ENCODE measurements at places on chromosomes 12 and 14.

GRCh38 chr12:101670007-101670671 lies 27.3 kb upstream of the CHPT1 start:
- peak; percentile 15 for DNase-seq

DNA sequence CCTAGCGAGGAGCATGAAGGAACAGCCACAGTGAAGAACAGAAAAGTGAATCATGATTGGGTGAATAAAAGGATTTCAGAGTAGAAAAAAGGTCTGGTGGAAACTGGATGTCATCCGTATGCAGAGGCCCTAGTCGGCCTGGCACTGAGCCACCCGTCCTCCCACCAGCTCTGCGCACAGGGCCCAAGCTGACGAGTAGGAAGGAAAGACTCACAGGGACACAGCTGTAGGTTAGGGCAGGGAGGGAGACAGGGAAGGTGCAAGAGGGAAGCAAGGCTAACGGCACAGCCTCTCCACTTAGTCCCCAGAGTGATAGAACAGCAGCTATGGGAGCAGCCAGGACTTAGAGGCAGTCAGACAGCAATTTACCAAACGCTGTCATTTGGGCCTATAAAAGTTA lies 112.6 kb downstream of the KCNK10 start:
- no peak for DNase-seq

DNA sequence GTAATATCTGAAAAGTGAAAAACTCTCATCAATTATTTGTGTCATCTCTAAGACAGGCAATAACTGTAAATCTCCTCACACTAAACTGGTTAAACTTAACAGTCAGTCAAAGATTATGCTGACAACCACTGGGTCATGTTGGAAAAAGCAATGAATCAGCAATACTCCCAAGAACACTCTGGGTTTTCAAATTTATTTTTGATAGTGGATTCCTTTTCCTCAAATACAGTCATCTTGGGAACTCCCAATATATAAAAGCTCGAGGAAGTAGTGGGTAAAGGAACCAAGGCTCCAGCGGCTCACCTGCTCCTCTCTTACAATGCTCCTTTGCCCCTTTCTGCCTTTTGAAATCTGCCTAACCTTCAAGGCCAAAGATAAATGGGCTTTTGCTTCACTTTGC lies 70.0 kb downstream of the ARMH4 start:
- no peak for DNase-seq

DNA sequence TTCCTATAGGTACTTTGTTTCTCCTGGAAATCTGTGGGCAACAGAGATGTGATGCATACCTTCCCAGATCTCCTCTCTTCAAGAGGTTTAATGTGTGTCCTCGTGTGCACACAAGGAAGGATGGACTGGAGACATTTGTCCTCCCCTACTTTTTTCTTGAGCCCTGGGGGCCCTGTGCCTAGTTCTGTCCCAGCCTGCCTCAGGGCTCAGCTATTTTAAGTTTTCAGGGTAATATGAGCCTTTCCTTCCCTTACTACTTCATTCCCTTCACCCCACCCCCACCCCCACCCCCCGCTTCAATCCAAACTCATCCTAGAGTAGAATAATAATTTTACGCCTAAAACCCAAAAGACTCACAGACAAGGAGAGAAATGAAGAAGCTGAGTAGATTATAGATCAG lies 446 bp downstream of the STAC3 start:
- no peak for DNase-seq

GRCh38 chr14:68840454-68840853 lies 47.6 kb upstream of the ZFP36L1 start:
- DNase-seq = no peak

GRCh38 chr12:95989504-95990123 lies 6.5 kb downstream of the HAL start:
- no peak for DNase-seq

DNA sequence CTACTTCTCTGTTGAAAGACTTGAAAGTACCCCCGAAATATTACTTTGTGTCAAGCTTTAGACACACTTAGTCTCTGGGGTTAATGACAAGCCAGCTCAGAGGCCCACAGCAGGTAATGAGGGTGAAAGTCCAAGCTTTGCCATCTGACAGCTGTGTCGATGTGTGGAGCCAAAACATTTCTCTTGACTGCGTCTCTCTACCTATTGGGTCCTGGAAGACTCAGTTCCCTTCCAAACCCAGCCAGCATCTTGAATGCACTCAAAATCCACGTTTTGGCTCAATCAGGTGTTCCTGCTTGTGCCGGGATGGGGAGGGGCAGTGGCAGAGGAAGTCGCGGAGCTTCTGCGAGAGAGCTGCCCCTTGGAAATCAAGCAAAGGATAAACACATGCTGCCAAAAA lies 3.2 kb downstream of the PLXNC1 start:
- no peak for DNase-seq

- no peak for DNase-seq
Observed at GRCh38 chr12:132439333-132439904, 50.5 kb upstream of the FBRSL1 start.

DNA sequence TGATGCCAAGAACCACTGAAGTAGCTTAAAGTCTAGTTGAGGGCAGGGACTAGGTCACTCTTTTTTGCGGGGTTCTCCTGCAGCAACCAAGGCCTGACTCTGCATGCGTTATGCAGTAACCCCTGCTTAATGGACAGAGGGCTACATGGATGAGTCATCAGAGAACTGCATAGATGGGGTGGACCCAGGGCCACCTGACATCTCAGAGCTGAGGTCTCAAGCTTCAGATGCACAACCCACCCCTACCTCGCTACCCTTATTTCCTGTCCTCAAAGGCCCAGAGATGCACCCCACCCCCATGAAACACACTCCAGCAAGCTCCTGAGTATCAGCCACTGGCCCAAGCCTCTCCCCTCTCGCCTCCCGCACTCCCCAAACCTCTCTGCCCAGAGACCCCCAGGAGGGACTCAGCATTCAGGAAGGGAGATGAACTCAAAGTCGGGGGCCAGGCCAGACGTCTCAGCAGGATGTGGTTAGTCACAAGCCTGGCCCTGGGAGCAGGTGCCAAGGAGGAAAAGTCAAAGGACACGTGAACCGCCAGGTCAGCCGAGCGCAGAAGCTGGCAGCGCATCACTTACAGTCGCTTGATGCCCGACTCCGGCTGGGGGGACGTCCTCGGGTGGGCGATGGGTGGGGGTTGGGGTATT lies 25.8 kb downstream of the SNRNP35 start:
- DNase-seq = no peak

DNA sequence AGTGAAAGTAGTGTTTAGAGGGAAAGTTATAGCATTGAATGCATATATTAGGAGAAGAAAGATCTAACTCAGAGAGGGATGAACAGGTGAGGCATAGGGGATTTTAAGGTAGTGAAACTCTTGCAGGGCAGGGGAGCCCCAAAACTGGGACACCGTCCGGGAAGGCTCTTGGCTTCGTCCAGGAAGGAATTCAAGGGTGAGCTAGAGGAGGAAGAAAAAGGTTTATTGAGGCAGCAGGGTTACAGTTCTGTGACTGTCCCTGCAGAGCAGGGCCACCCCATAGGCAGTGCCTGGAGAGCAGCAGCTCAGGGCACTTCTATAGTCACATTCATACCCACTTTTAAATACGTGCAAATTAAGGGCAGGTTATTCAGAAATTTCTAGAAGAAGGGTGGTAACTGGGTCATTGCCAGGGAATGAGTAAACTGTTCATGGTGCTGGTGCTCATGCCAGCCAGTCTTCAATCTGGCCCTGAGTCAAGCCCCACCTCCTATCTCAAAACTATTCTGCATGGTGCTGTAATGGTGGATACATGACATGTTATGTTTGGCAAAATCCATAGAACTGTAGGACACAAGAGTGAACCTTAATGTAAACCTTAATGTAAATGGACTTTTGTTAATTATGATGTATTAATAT lies 1.2 kb upstream of the OAS1 start:
- DNase-seq = no peak

- DNase-seq = no peak
Observed at GRCh38 chr14:49598189-49598484, 603 bp upstream of the LRR1 start.

- DNase-seq = no peak
Observed at GRCh38 chr14:100864960-100865681, 38.4 kb downstream of the RTL1 start.

DNA sequence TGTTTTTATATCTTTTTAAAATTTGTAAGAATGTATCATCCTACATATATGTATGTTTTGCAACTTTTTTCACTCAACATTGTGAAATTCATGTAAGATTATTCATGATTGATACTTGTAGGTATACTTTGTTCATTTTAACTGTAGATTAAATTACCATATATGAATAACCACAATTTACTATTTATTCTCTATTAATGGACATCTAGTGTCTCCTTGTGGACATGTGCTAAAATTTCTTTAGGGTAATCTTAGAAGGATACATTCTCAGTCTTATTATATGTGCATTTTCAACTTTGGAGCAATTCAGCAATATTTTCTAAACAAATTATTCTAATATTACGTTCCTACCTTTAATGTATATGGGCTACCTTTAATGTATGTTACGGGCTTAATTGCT lies 192.4 kb downstream of the FUT8 start:
- no peak for DNase-seq

DNA sequence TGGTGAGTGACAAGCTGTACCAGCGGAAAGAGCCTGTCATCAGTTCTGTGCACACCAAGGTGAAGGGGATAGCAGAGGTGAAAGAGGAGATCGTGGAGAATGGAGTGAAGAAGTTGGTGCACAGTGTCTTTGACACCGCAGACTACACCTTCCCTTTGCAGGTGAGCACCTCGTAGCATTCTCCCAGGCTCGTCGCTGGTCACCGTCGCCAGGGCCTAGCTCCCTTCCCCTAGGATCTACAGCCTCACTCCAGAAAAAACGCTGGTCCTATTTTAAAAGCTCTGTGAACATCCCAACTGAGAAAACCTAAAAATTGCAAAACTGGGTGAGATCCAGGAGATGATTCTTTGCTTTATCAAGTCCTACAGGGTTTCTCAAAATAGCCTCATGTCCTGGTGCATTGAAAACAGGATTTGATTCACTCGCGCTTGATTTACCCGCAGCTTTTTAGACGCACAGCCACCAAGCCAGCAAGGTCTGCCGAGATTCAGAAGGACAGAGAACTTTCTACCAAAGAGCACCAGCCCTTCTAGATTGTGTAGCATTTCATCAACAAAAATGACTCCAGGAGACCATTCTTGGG lies 22.2 kb downstream of the P2RX7 start:
- DNase-seq = no peak

GRCh38 chr12:131137836-131138637 lies 184.3 kb downstream of the ADGRD1 start:
- DNase-seq = no peak

- DNase-seq = no peak
Observed at GRCh38 chr14:57212919-57213318, 55.8 kb downstream of the EXOC5 start.

DNA sequence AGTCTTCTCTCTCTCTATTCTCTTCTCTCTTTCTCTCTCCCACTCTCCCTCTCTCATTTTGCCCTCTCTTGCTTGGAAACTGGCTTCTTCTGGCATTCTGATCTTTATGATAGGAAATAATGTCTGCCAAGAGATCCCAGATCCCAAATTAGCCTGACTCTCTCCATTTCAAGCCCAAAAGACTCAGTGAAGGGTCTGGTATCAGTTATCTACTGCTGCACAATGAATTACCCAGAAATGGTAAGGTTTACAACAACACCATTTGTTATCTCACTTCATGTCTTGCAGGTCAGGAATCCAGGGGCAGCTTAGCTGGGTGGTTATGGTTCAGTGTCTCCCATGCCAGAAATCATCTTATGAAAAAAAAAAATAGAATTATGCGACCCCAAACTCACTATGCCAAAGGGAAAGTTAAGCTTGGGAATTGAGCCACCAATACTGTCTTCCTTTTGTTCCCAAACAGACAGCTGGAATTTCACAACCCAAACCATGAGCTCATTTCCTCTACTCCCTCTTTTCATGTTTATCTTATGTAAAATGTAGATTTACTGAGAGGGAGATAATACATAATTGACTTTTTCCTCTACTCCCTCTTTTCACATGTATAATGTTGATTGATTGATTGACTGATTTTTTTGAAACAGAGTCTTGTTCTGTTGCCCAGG lies 67.8 kb upstream of the FICD start:
- DNase-seq = no peak

DNA sequence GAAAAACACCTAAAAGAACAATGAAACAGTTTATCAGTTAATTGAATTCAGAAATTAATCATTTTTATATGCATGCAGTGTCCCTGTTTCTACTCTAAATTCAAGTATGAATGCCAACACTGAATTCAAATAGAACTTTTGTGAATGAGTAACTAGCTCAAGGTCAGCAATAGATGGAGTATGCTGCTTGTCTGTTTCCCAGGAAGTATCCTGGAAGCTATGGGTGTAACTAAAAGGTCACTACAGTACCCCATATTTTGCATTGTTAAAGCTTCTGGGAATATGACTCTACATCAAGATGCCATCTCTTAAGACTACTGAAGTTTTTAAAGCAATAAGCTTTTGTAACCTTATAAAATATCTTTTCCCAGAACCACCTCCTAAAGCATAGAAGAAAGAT lies 681.4 kb upstream of the FBXO33 start:
- no peak for DNase-seq

- no peak for DNase-seq
Observed at GRCh38 chr12:75756771-75757170, 245.4 kb upstream of the KRR1 start.

DNA sequence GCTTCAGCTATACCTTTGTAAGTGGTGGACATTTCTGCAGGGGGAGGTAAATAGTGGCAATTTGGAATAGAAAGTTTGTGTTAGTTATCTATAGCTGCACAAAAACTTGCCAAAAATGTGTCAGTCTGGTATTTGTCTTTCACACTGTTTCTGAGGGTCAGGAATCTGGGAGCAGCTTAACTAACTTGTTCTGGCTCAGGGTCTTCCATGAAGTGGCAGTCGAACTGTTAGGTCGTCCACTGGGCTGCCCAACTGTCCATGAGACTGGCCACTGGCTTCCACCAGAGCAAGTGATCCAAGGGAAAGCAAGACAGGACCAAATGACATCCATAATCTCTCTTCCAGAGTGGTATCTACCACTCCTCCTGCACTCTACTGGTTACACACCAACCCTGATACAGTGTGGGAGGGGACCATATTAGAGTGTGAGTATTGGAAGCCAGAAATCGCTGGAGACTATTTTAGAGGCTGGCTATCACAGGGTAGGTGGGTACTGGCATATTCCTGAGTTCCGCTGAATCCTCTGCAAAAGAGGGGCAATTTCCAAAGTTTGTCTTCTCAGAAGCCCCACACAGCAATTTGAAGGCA lies 60.9 kb downstream of the DYRK2 start:
- no peak for DNase-seq

DNA sequence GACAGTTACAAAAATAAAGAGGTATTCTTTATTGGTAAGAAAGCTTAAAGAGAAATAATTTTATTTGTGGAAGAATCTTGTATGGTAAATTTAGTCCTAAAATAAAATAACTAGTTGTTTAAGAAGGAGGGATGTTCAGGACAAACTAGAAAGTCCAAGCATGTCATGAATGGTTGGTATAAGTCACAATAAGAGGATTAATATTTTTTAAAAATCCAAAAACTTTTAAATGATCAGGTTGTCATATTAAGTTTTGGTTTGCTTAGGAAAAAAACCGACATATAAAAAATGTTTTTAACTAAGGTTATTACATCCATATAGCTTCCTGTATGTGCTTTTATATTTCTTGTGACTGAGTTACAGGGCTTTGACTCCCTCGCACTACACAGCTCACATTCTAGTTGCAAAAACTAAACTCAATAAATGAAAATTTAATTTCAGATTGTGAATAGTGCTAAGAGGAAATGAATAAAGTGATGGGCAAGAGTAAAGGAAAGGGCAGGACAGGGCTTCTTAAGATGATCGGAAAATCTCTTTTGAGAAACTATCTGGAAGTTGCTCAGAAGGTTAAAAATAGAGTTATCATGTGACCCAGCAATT lies 80.7 kb upstream of the METAP2 start:
- DNase-seq = no peak

Data from fibroblast of skin of left quadriceps (primary cell).